ENCODE measurements at places on chromosomes 1 and 21.

DNA sequence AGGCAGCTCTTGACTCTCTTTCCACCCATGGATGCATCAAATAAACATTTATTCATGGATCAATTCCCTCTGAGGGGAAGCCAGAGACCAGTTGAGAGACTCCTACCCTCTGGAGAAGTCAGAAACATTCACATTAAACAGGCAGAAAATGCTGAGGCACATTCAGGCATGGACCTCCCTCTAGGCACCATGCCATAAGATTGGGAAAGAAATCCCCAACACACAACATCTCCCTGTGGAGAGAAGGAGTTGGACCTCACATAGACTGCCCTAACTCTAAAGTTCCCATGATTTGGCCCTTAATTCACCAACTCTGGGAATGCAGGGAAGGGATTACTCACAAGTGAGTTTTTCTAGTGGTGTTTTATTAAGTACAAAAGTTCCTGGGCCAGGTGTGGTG, 415.3 kb upstream of the C1orf87 start:
- no peak for DNase-seq

DNA sequence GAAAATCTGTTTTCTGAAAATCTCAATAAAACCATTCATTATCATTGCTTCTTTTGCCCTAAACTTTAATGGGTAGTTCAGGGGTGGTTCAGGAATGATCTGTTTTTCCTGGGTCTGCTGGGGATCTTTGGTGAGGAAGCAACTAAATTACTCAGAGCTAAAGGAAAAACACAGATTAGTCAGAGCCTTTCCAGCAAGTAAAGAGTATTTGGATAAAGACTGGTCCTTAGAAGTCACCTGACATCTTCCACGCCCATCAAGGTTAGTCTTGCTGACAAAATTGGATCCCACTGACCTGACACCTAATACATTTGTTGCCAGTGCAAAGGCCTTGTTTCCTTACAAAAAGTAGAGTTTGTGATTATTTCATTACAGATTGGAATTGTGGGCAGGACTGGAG, 24.2 kb downstream of the HSPA13 start:
- no peak for DNase-seq

- no peak for DNase-seq
Measured at GRCh38 chr1:175033953-175034352, 10.7 kb upstream of the MRPS14 start.

- DNase-seq: no peak
Measured at GRCh38 chr21:15688809-15689208, 41.0 kb upstream of the USP25 start.

DNA sequence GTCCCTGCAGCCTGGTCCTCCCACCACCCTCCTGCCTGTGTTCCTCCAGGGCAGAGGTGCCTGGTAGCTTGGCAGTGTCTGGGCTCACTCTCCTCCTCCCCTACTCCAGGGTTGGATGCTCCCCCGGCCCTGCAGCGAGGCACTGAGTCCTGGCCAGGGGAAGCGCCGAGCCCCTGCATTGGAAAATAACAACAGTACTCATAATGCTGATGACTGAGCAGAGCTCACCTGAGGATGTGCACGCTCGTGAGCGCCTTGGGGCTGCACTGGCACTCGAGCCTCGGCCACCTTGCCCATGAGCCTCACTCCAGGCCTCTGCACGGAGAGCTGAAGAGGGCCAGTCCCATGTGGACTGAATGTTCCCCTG, 6.0 kb upstream of the ACTRT2 start:
- no peak for DNase-seq
